ENCODE measurements at places on chromosomes 6 and 20.

GRCh38 chr6:72386324-72386723, 235.5 kb upstream of the KCNQ5 start:
- DNase-seq, result no peak

DNA sequence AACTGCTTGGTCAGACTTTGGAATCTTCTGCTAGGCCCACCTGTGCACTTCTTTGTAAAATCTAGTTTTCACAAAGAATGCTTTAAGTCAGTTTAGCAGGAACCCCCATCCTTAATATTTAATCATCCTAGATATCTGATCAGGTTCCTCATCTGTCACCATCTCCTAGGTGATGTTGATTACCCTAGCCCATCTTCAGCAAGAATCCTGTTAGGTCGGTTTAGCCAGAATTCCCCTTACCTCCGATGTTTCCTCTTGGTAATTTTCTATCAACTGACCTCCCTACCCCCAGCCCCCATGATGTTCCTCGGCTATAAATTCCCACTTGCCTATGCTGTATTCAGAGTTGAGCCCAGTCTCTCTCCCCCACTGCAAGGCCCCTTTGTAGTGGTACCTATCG, 2.7 kb upstream of the ZNF341 start:
- no peak for DNase-seq

- DNase-seq, result no peak
These were observed 216.1 kb downstream of the ALDH8A1 start for GRCh38 chr6:134733801-134734200.

GRCh38 chr20:25084626-25085187, 2.8 kb upstream of the VSX1 start:
- no peak for DNase-seq

DNA sequence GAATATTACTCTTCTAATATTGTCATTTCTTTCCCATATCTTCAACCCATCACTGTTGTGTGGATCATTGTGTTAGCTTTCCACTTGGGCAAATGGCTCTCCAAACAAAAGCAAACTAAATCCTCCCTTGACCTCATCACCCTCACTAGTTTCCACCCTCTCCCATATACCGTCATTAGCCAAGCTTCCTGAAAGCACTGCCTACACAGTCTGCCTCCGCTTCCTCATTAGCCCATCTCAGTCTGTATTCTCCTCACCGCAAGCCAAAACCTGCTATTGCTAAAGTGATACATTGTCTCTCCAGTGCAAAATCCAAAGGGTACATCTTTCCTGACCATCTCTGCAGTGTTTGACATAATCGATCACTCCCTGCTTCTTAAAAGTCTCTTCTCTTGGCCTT, 212.6 kb downstream of the CLIC5 start:
- DNase-seq, result no peak

- no peak for DNase-seq
These were observed 58.1 kb upstream of the EPB41L1 start for GRCh38 chr20:36096435-36096834.

DNA sequence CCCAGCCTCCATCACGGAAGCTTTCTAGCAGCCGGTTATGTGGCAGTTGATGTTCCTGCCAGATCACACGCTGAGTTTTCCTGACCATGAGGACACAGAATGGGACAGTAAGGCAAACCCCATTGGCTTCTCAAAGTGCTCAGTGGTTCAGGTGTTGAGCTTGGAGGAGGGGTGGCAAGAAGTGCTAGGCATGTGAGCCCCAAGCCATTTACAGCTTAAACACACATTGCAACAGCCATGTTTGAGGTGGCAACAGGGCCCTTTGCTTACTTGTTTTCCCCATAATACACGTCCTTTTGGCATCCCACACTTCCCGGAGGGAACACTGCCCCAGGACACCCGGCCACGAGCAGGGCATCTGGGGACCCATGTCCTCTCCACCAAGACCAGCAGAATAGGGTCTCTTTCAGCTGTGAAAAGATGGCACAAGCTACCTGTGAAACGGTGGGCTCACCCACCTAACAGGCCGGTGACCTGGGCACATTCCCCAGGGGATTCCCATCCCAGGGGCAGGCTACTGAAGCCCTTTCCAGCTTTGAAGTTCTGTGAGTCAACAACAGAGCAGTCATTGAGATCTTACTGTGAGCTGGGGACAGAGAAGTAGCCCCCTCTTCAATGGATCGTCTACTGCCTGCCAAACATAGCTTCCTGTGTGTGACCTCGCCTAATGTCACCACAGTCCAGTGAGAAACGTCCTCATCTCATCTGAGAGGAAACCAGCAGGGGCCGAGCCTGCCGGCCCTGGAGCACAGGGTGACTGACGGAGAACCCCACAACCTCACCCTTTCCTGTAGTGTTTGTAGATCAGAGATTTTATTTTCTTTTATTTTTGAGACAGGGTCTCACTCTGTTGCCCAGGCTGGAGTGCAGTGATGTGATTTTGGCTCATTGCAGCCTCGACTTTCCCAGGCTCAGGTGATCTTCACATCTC, 4.0 kb upstream of the TLDC2 start:
- no peak for DNase-seq

GRCh38 chr6:84718038-84718955, 46.1 kb downstream of the TBX18 start:
- DNase-seq, result no peak

GRCh38 chr6:113856625-113857555, at the start of gene MARCKS:
MARCKS (plus strand) TSS chr6:113857345; CDS start chr6:113857746, 401 bp downstream.
- no peak for DNase-seq

- DNase-seq, result no peak
These were observed 165.0 kb downstream of the TBC1D7 start for GRCh38 chr6:13163161-13163944.

GRCh38 chr6:34079899-34080298, 66.0 kb downstream of the GRM4 start:
- DNase-seq, result no peak

DNA sequence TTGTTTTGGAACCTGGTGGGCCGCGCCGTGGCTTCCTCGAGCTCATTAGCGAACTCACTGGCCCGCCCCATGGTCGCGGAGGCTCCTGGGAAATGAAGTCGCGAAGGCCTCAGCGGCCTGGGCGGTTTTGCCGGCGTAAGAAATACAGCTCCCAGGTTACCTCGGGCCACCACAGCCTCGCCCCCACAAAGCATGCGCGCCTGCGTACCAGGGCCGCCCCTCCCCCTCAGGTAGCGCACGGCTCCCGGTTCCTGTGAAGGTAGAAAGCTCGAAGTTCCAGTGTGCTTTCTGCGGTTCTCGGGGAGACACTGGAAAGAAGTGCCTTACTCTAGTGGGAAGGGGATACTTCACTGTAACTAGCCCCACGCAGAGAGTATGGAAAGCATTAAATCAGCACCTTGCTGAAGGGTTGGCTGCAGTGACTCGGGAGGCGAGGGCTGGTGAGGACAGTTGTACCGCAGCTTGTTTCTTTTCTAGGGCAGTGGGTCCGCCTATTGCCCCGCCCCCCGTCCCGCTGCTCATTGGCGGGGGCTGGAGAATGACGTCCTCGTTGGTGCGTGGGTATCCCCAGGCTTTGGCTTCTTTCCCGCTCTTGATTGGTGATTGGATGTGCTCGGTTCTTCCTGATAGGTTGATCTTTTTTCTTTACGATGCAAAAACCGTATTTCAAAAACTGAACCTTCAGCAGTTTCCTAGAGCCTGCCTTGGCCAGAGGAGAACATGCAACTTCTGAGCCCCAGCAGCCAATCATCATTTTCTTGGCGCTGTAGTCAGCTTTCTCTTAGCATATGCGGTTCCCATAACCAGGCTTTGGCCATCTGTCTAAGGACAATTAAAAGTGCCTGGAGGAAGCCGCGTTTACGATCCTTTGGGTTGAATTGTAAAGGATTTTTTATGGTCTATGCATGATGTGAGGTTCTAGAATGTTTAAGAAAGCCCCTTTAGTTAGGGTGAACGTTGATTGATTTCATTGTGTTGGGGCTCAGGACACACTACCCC, at the start of gene CDK19:
Gene CDK19 (minus strand): TSS at position 59 of the 999 bp plus-strand sequence. CDS start 333 bp downstream, outside the sequence.
- DNase-seq, result peak; percentile 95

DNA sequence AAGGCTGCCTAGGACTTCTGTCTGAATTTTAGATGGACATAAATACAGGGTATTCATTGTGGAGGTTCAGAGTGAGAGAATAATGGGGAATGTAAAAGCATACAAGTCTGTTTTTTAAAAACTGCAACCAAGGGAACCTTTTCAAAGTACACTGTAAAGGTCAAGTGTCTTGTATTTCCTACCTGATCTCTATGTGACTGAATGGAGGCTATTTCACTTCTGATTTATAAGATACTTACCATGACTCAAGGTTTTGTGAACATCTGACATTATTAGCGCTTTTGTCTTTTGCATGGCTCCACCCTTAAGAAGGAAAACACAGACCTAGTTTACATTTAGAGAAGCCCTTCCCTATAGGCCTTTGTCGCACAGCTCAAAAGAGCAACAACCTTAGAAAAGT, 126.5 kb downstream of the ZFAND3 start:
- no peak for DNase-seq

- no peak for DNase-seq
These were observed 41.7 kb downstream of the PTCHD4 start for GRCh38 chr6:48069280-48069679.

DNA sequence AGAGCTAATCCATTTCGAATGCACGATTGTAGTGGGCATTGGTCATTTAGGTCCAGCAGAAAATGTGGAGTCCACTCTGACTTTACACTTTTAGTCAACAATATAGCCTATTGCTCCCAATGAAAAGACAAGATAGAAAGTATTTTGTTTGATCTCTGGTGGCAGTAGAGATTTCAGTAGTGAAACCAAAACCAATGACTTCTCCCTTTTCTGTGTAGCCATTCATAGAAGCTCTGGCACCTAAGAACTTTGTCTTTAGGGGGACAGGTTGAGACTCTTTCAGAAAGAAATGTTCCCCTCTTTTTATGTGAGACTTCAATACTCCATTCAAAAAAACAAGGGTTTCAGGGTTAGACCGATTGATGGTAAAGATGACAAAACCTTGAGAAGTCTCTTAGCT, 510.8 kb upstream of the POU3F2 start:
- no peak for DNase-seq

- no peak for DNase-seq
These were observed 2.2 kb downstream of the SLC22A2 start for GRCh38 chr6:160256445-160256844.

- DNase-seq, result no peak
These were observed 110.2 kb downstream of the RCAN2 start for GRCh38 chr6:46381057-46381456.

DNA sequence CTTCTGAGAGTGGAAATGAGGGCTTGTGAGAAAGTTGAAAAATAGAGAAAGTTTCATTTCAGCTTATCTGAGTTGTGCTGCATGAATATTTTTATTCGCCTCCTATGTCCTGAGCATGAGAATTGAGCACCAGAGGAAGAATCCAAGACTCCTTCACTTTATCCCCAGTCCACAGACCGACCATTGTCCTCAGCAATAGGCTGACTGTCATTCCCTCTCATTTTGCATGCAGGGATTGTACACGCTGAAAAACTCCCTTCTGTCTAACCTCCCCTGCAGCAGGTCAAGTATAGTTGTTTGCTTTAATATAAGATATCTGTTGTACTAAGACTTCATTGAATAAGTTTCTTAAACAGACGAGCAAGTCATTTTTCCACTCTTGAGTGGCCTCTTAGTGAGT, 437.6 kb downstream of the PRKN start:
- DNase-seq, result no peak

- DNase-seq, result no peak
These were observed 81.4 kb downstream of the WDR27 start for GRCh38 chr6:169620171-169621130.

- no peak for DNase-seq
These were observed 1.2 kb downstream of the ECI2 start for GRCh38 chr6:4133941-4134838.

DNA sequence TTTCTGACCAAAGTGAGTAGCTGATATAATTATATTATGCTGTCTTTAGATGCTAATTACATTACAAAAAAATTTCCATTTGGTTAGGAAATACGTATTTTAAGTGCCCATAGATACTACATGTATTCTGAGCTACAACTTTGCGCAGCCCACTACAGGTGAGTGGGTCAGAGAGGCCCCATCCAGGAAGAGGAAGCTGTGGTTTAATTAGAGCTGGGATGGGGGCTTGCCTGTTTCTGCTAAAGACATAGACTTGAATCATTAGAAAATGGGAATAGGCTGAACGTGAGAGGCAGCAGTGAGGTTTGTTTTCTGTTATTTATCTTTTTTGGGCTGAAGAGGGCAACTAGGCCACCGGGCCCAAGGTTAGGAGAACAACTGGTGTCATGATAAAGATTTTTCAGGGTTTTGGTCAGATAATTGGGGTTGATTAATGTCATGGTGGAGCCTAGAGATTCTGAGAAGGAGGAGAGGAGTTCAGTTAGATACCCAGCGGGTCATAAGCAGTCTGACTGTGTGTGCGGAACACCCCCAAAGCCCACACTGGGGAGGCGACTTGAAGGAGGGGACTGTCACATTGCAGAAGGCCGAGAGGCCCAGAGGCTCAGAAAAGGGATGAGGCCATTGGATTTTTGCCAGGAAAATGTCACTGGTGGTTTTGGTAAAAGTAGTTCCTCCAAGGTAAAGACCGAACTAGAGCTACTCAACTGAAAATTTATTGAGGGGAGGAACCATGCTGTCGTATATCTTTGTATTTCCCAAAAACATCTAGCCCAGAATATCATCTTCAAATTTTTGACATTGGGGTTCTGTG, 14.5 kb upstream of the IRF4 start:
- DNase-seq, result no peak

- DNase-seq, result no peak
These were observed 123.6 kb upstream of the TNFAIP3 start for GRCh38 chr6:137743493-137743892.

DNA sequence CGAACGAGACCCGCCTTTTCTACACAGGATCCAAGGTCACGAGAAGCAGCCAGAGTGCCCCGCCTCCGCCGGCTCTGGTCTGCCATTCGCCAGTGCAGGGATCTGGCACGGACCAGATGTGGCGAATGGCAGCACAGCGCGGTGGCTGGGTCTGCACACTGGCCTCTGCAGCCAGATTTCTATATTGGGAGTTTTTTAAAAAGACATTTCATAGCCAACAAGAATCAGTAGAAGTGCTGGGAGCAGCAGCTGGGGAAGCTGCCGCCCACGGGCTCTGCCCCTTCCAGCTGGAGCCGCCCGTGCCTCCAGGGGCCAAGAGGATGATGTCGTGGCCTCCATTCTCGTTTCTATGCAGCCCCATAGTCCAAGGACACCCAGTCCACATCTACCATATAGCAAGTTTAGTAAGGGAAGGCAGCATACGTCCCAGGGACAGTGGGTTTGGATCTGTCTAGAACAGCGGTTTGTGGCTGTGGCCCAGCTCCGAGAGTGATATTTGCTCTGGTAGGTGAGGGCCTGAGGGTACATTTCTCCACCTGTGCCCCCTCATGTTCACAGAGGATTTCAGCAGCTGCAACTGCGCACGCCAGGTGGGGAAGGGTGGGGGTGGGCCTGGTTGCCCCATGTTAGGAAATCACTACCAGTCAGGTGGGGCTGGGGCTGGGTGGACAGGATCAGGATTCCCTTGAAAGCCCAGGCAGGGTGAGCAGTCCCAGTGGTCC, 333.7 kb downstream of the ZFAND3 start:
- DNase-seq, result no peak

GRCh38 chr20:37265152-37265551, 3.5 kb upstream of the GHRH start:
- DNase-seq, result no peak

GRCh38 chr6:77094821-77095220, 368.5 kb downstream of the HTR1B start:
- no peak for DNase-seq
